ENCODE measurements at places on chromosomes 1 and 21.

DNA sequence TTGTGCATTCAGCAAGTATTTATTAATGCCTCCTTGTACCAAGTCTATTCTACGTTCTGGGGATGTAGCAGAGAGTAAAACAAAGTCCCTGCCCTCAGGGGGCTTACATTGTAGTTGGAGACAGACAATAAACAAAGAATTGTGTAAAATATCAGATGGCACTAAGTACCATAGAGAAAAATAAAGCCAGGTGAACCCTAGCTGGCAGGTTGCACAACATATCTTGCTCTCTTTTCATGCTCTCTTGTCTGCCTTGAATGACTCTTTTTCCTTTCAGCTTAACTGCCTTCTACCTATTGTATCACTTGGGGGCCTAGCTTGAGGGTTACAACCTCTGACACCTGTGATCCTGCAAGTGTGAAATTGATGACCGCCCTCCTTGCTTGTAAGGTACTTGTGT lies 20.7 kb upstream of the FASLG start:
- no peak for DNase-seq

DNA sequence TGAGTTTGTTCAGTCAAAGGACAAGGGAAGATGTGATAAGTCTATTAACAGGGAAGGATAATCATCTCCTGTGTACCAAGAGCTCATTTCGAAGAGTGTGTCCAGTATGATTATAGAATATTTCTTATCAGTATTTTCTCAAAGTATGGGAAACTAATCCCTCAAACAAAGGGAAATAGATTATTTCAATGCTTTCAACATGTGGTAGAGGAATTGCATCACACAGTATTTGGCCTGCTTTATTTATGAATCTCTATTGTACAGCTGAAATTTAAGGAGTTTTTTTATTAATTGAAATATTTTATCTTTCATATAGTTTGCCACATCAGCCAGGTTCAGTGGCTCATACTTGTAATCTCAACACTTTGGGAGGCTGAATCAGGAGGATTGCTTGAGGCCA lies 151.0 kb downstream of the CLEC20A start:
- DNase-seq: no peak

DNA sequence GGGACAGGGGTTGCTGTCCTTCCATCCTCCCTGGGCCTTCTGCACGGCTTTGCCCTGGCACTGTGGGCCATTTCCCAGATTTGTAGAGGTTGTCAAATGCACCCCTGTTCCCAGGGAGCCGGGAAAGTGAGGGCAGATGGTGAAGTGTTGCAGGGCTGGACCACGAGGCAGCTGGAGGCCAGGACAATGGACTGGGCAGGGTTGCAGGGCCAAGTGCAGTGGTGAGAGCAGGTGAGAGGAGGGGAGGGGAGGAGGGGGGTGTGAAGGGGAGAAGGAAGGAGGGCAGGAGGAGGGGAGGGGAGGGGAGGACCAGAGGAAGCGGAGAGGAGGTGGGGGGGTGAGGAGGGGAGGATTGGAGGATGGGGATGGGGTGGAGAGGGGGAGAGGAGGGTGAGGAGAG lies 443.9 kb downstream of the CAMTA1 start:
- no peak for DNase-seq

DNA sequence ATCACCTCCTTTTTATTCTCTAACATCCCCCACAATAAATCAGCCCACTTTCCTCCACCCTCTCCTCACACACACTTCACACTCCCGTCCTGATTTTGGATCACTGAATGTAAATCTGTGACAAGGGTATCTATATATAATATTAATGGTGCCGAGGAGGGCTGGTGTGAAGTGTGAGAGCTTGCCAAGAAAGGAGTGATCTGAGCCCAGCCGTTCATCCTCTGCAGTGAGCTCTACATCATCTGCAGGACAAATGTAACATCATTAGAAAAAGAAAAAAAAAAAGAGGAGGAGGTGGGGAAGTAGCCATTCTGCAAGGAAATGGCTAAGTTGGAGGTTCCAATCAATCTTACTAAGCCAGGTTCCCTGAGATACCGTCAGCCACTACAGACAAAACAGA lies 291.7 kb upstream of the RRP15 start:
- DNase-seq: no peak

DNA sequence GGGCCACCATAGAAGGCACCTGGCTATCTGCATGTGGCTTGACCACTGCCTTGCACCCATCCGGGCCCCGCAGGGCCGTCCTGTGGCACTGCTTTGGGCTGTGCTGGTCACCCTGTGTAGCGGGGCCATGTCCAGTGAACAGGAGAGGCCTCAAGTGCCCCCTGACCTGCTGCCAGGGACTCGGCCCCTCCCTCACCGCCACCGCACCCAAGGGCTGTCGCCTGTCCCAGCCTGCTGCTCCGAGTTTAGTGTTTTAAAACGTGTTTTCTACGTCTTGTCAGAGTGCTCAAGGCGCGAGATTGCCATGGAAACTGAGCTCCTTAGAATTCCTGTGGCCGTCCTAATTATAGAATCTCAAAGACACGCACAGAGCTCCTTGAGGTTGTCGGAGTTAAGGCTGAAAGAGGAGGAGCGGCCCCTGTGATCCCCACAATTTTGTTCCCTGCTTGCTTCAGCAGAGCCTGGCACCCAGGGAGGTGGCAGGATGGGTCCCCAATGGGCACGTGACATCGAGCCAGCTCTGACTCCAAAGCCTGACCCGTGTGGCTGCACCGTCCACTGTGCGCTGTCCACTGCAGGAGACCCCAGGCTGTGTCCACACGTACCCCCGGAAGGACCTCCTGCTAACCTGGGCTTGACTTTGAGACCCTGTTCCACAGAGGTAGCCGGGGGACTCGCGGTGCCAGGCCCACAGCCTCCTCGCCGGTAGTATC lies 66.2 kb downstream of the FAAP20 start:
- DNase-seq: no peak

GRCh38 chr1:162007466-162007865 lies 16.2 kb downstream of the OLFML2B start:
- no peak for DNase-seq

- DNase-seq: no peak
Measured at GRCh38 chr1:94279462-94279861, 42.1 kb upstream of the ARHGAP29 start.

- no peak for DNase-seq
Measured at GRCh38 chr21:42535602-42536171, 22.0 kb downstream of the SLC37A1 start.
